NCI-H2081 treated with DMSO at 0.1 percent for 48 hours (cell line): ENCODE measurements at places on chromosomes 13 and 19.

DNA sequence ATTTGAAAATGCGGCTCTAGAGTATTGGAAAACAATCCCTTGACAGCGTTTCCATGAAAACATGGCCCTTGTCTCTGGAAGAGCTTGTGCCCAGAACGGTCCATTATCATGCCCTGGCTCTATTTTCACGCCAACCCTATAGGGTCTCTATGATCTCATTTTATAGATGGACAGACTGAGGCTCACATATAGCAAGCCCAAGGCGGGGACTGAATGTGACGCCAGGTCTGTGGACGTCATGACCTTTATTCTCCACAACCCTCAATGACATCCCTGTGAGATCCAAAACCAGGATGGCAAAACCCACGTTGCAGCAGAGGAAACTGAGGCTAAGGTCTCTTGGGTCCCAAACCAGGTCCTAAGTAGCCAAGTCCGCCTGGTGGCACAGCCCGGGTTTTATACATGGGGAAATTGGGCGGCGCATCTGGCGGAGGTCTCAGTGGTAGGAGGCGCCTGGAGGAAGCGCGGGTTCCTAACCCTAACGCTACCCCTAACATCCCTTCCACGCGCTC, 425 bp upstream of the COLGALT1 start:
- DNase-seq, result no peak

- DNase-seq, result no peak
Observed at GRCh38 chr19:54674021-54674617, 11.3 kb downstream of the LILRB4 start.

GRCh38 chr13:108495646-108496361, 133.6 kb upstream of the MYO16 start:
- DNase-seq, result no peak

GRCh38 chr13:95906999-95907398, 146.2 kb downstream of the UGGT2 start:
- DNase-seq, result no peak

DNA sequence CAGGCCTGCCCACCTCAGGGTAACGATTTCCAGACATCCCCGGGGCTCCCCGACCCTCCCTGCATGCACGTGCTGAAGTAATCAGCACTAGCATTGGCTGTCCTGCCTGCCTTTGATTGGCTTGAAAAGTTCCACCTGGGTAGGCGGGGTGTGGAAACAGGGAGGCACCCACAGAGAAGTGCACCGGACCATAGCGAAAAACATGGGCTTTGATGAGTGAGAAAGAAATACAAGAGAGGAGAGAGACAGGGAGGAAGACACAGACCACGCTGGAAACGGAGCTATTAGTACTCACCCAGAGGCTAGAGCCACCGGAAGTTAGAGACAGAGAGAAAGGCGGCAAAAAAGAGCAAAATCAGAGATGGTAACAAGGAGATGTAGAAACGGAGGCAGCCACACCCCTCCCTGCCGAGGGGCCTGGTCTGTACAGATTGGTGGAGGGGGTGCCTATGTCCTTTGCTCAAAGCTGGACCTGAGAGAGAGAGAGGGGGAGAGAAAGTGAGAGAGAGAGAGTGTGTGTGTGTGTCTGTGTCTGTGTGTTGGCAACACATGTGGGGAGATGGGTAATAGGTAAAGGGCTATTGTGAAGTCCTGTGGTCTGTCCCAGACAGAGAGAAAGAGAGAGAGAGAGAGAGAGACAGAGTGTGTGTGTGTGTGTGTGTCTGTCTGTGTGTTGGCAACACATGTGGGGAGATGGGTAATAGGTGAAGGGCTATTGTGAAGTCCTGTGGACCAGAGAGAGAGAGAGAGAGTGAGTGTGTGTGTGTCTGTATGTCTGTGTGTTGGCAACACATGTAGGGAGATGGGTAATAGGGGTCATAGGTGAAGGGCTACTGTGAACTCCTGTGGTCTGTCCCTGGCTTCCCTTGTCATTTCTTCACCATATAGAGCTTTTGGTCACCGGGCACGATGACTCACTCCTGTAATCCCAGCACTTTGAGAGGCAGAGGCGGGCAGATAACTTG, 2.9 kb downstream of the CGB3 start:
- no peak for DNase-seq

DNA sequence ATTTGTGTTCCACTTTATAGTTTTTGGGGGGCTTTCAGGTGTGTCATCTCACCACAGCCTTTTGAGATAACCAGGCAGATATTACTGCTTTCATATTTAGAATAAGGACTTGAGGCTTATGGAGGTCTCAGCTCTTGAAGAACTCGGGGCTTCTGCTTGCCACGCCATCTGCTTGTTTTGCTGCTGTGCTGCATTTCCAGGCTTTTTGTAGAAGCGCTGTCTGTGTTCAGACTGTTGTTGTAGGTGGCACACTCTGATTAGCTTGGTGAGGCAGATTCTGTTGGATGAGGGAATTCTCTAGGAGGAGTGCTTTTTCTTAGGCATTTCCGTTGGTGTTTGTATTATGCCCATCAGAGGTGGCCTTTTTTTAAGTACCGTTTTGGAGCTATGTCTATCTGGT, 57.2 kb downstream of the WASF3 start:
- DNase-seq, result no peak

- no peak for DNase-seq
Observed at GRCh38 chr19:45446295-45446694, 21.5 kb upstream of the FOSB start.

- DNase-seq, result no peak
Observed at GRCh38 chr13:103178986-103179943, 113.0 kb upstream of the SLC10A2 start.

GRCh38 chr19:45768655-45768983, 433 bp downstream of the SIX5 start:
- DNase-seq, result no peak

GRCh38 chr19:42512130-42512636, 16.1 kb downstream of the CEACAM1 start:
- DNase-seq, result no peak

- DNase-seq, result no peak
Observed at GRCh38 chr19:4556597-4557127, 2.8 kb downstream of the SEMA6B start.

DNA sequence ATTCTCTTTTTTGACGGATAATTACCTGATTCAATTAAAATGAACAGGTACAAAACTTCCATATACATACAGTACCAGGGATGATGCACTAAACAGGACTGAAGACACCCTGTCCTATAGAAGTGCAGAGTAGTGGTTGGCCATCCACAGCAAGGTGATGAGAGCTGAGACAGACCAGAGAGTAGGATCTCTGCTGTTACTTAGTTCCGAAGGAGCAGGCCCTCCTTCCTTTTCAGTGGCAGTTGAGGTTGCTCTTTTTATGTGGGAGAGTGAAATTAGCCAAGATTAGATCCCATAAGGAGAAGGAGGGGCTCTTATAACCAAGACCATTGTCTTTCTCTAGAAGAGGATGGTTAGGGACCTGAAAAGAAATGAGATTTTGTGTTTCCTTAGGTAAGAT, 4.0 kb downstream of the PDS5B start:
- DNase-seq, result no peak

GRCh38 chr19:30403203-30403985, 31.2 kb downstream of the ZNF536 start:
- no peak for DNase-seq

DNA sequence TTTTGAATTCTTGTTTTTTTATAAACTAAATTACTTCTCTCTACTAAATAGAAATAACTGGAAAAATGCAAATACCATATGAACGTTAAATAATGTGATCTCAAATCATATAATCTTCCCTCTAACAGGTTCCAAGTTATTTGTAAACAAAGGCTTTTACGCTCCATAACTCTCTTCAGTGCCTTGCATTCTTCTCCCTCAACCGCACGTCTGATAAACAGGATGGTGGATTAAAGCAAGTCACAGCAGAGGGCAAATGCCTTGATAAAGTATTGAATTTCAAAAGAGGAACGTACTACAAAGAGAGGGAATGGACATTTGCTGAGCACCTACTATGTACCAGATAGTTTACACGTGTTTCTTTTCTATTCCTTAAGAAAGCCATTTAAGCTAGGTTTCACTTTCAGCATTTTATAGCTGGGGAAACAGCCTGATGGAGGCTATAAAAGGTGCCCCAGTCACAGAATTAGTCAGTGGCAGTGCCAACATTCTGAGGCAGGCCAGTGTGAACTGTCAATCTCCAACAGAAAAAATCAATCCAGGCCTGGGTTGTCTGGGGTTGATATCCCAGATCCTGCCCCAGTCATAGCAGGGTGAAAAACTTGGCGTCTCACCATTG, 15.8 kb downstream of the MRPS31 start:
- DNase-seq, result no peak
